Activated CD8-positive, alpha-beta memory T cell treated with anti-CD3 and anti-CD28 coated beads, Interleukin-2, amount 10 ng/mL, durations not matched to agents 7 days and 5 days (primary cell): ENCODE measurements at places on chromosomes 16 and 17. TPM values are rescaled to one million over a fixed set of nuclear protein-coding genes. Genes with fewer than 3 reads are reported as not detected.
A peak's percentile ranks its signal among the peaks of the same experiment; 100 is the strongest.

- H3K4me1 ChIP-seq = peaks cover 9% of the 10 kb centered on the region
- no peak for DNase-seq
- peaks cover 50% of the 10 kb centered on the region for H3K36me3 ChIP-seq
- no peaks in the 10 kb centered on the region for H3K27me3 ChIP-seq
These were observed 42.6 kb downstream of the PIK3R5 start for GRCh38 chr17:8922928-8923327.

- peaks cover 38% of the 10 kb centered on the region for H3K4me1 ChIP-seq
- no peaks in the 10 kb centered on the region for H3K27me3 ChIP-seq
- H3K4me3 ChIP-seq = peak within 1 kb of the TSS; percentile 12
- peaks cover 3% of the 10 kb centered on the region for H3K36me3 ChIP-seq
- no peak within 1 kb of the TSS for H3K27ac ChIP-seq
These were observed at the start of gene RARA for GRCh38 chr17:40309031-40309948. Gene RARA, plus strand, starts transcription at chr17:40309180. Its CDS starts 22,039 bp downstream, at chr17:40331219.

- no peak overlapping the region for H3K4me3 ChIP-seq
- H3K27me3 ChIP-seq = peaks cover 3% of the 10 kb centered on the region
- no peak for DNase-seq
- H3K4me1 ChIP-seq = no peaks in the 10 kb centered on the region
These were observed 2.7 kb upstream of the RNF112 start for GRCh38 chr17:19408346-19408710.

DNA sequence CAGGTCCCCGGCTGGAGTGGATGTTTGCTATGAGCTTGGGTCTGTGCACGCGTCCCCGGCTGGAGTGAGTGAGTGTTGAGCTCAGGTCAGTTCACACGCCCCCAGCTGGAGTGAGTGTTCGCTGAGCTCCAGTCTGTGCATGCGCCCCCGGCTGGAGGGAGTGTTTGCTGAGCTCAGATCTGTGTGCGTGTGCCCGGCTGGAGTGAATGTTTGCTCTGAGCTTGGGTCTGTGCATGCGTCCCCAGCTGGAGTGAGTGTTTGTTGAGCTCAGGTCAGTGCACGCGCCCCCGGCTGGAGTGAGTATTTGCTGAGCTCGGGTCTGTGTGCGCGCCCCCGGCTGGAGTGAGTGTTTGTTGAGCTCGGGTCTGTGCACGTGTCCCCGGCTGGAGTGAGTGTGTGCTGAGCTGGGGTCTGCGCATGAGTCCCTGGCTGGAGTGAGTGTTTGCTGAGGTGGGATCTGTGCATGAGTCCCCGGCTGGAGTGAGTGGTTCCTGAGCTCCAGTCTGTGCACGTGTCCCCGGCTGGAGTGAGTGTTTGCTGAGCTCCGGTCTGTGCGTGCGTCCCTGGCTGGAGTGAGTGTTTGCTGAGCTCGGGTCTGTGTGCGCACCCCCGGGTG is 284.2 kb downstream of the SNX29 start:
- no peak for DNase-seq
- no peaks in the 10 kb centered on the region for H3K4me1 ChIP-seq
- no peaks in the 10 kb centered on the region for H3K27me3 ChIP-seq

DNA sequence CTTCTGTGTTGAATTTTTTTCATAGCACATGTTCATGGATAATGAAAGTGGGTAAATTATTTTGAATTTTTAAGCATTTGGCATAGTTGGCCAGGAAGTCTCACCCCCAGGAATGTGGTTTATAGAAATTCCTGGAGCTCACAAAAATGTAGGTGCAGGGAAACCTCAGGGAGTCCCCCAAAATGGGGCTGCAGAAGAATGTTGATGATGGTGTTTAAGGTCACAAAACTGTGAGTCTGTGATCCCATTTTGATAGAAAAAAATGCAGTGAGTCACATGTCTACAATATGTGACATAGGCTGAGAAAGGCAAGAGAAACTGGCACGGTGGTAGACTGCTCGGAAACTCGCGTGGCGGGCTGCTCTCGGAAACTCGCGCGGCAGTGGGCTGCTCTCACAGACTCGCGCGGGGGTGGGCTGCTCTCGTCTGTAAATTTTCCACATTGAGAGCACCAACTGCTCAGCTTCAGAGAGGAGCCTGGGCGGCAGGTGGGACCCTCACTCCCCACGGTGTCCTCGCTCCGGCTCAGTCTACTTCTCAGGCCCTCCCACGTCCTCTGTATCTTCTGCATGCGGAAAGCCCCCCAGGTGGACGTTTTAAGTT is 18.7 kb upstream of the MC1R start:
- no peak overlapping the region for H3K4me3 ChIP-seq
- no peak for DNase-seq
- H3K36me3 ChIP-seq = peaks cover 30% of the 10 kb centered on the region
- H3K27me3 ChIP-seq = no peaks in the 10 kb centered on the region

- no peak overlapping the region for H3K4me3 ChIP-seq
- peaks cover 41% of the 10 kb centered on the region for H3K4me1 ChIP-seq
- peaks cover 5% of the 10 kb centered on the region for H3K27me3 ChIP-seq
- peaks cover 2% of the 10 kb centered on the region for H3K36me3 ChIP-seq
These were observed 2.7 kb upstream of the TMIGD1 start for GRCh38 chr17:30336369-30337171.

DNA sequence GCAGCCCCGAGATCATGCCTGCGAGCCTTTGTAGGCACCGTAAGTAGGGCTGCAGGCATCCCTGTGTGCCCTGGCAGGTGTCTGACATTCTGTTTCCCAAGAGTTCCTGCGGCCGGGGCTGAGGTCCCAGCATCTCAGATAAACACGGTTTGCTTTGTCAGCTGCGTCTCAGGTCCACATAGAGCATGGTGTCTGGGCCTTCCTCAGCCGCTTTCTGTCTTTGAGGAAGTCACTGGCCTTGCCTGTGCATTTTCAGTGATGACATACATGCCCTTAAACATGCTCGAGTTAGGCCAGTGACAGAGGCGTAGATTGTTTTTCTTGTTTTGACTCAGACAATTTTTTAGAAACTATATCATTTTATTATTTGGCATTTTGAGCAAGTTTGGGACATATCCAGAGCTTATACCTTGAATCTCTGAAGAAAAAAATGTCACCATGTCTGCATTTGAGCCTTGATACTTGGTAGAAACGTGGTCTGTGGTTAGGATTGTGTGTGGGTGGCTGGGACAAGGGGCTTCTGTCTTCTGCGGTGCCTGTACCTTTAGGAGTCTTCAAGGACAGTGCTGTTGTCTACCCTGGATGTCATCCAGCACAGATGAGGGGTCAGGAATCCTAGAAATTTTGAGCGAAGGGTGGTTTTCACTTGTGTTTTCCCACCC is 105.8 kb downstream of the SNX29 start:
- peaks cover 4% of the 10 kb centered on the region for H3K36me3 ChIP-seq
- H3K4me3 ChIP-seq = no peak overlapping the region
- peaks cover 39% of the 10 kb centered on the region for H3K4me1 ChIP-seq
- no peak for DNase-seq
- H3K27ac ChIP-seq = peak overlapping the region; percentile 36

GRCh38 chr16:84585886-84586285 is 32.0 kb downstream of the COTL1 start:
- DNase-seq = no peak
- H3K4me1 ChIP-seq = peaks cover 65% of the 10 kb centered on the region
- H3K4me3 ChIP-seq = no peak overlapping the region
- peaks cover 69% of the 10 kb centered on the region for H3K36me3 ChIP-seq
- H3K27ac ChIP-seq = peak overlapping the region; percentile 28

DNA sequence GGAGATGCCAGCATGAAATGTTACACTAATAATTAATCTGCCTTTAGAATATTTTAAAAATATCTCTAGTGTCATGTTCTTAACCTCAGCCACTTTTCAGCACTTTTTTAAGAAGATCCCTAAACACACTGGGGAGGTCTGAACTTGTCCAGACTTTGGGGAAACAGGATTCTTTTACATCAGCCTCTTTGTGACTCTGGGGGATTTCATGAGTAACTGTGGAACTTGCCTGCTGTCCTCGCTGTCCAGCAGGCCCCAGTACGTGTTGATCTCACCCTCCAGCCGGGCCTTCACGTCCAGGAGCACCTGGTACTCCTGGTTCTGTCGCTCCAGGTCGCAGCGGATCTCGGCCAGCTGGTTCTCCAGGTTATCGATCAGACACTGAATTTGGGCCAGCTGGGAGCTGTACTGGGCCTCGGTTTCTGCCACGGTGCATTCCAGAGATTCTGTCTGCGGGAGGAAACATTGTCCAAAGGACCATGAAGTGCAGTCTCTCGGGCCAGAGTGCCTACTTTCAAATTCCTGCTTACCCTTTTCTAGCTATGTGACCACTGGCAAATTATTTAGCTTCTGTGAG is 5.5 kb downstream of the KRT40 start:
- no peak overlapping the region for H3K27ac ChIP-seq
- no peaks in the 10 kb centered on the region for H3K4me1 ChIP-seq
- H3K36me3 ChIP-seq = no peaks in the 10 kb centered on the region
- peaks cover 23% of the 10 kb centered on the region for H3K27me3 ChIP-seq

- H3K4me3 ChIP-seq = no peak overlapping the region
- no peaks in the 10 kb centered on the region for H3K36me3 ChIP-seq
- peaks cover 42% of the 10 kb centered on the region for H3K27me3 ChIP-seq
- peak; percentile 84 for DNase-seq
- no peak overlapping the region for H3K27ac ChIP-seq
- H3K4me1 ChIP-seq = peaks cover 8% of the 10 kb centered on the region
These were observed 3.2 kb upstream of the METRN start for GRCh38 chr16:711548-712320.

- peaks cover 15% of the 10 kb centered on the region for H3K4me1 ChIP-seq
- no peak for DNase-seq
- H3K27ac ChIP-seq = no peak overlapping the region
- peaks cover 73% of the 10 kb centered on the region for H3K36me3 ChIP-seq
- no peak overlapping the region for H3K4me3 ChIP-seq
These were observed 7.7 kb downstream of the MSL1 start for GRCh38 chr17:40129498-40129897.

GRCh38 chr17:382644-383533 is 30.3 kb upstream of the RPH3AL start:
- no peak overlapping the region for H3K4me3 ChIP-seq
- H3K4me1 ChIP-seq = peaks cover 12% of the 10 kb centered on the region
- no peak overlapping the region for H3K27ac ChIP-seq
- H3K36me3 ChIP-seq = peaks cover 2% of the 10 kb centered on the region
- DNase-seq = no peak

- peaks cover 4% of the 10 kb centered on the region for H3K4me1 ChIP-seq
- H3K36me3 ChIP-seq = peaks cover 9% of the 10 kb centered on the region
- H3K4me3 ChIP-seq = no peak overlapping the region
These were observed 255.4 kb upstream of the CACNG5 start for GRCh38 chr17:66579556-66579955.

DNA sequence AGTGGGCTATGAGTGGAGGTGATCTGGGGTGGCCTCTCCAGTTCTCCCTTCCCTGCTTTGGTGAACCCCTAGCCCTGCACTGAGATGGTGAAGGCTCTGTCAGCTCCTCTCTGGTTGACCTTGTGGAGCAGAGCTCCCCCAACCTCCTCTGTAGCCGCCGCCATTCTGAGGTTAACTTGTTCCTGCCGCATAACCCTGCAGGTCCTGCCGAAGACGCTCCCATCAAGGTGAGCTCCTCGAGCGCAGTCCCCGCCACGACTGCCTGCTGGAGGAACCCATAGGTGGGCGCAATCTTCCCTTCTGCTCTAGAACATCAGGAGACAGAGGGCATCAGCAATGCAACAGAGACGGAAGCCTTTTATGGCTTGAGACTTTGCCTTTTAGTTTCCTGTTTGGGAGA is 15.2 kb upstream of the SLC47A2 start:
- no peak overlapping the region for H3K4me3 ChIP-seq
- H3K27me3 ChIP-seq = peaks cover 6% of the 10 kb centered on the region
- H3K4me1 ChIP-seq = no peaks in the 10 kb centered on the region
- DNase-seq = no peak
- H3K27ac ChIP-seq = no peak overlapping the region

DNA sequence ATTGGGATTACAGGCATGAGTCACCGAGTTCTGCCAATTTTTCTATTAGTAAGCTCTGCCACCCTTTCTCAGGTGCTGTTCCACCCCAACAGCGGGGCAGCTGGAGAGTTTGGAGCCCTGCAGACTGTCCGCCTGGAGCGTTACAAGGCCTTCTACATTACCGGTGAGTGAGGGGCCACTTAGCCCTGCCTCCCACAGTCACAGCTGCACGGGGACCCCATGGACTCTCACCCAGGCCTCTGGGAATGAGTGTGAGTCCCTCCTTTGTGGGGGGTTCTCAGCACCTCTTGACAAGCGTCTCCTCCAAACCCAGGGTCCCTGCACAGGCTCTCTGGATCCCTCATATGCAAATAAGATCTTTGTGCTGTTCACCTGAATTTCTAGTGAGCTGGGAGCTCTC is 56.0 kb downstream of the WIPI1 start:
- no peak for DNase-seq
- H3K4me3 ChIP-seq = no peak overlapping the region
- peaks cover 34% of the 10 kb centered on the region for H3K4me1 ChIP-seq

DNA sequence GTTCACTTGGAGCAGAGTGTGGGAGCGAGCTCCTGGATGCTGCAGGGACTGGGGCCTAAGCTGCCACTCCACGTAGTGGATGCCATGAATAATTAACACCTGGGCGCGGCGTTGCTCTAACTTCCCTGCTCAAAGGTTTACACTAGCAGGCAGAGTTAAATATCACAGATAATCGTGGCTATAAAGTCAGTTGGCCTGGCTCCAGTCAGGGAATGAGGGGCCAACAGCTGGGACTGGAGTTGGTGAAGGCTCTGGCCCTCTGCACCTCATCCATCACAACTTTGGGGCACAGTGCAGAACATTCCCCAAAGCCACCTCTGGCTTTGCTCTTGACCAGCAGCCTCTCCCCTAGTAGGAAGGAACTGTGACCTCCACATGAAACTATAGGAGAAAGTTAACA is 10.9 kb downstream of the HOXB4 start:
- peaks cover 1% of the 10 kb centered on the region for H3K36me3 ChIP-seq
- peaks cover 4% of the 10 kb centered on the region for H3K27me3 ChIP-seq
- no peak overlapping the region for H3K4me3 ChIP-seq
- DNase-seq = no peak

TLCD2 gene
- 0.20 TPM for total RNA-seq

NOG gene
- not detected for total RNA-seq

ZFHX3 gene
- 0.32 TPM for total RNA-seq

EVPL gene
- total RNA-seq = 0.03 TPM

CDRT15L2 gene
- total RNA-seq = not detected

SLC47A1 gene
- total RNA-seq = 0.19 TPM
